ENCODE measurements at places on chromosomes 4 and X.

GRCh38 chrX:49039598-49040375 is 3.4 kb downstream of the TFE3 start:
- peak; percentile 55 for DNase-seq

DNA sequence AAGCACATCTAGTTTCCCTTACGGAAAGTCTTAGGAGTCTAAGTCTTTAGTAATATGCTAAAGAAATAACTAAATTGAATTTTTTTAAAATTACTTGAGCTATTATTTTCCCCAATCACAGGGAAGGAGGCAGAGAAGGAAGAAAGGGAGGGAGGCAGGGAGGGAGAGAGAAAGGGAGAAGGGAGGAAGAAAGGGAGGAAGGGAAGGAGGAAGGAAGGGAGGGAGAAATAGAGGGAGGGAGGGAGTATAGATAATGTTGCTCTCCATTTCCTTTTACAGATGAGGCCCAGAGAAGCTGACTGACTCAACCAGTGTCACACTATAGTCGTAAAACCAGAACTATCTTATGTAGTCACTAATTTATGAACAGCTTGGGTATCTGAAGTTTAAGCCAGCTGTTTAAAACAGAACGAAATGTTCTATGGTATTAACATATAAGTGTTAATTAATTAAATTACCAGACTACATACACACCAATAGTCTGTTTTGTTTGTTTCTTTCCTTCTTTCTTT is 14.6 kb downstream of the SH3RF1 start:
- DNase-seq, result no peak

DNA sequence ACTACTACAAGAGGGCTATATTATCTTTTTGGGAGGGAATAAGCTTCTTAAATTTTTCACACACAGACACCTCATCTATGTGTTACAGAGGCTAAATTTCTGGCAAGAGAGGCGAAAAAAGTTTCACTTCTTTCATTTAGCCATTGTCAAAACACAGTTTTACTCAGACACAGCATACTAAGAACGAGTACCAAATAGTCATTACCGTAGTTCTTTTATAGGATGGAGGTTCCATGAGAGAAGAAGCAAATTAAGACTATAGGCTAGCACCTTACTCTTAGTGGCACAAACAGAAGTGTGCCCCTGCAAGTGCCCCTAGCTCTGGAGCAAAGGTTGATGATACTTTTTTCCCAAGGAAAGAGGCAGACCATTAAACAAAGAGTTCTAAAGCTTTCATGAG is 26.2 kb downstream of the UGT2B7 start:
- DNase-seq, result no peak

GRCh38 chrX:128518508-128518907 is 466.3 kb upstream of the ACTRT1 start:
- DNase-seq, result no peak

- no peak for DNase-seq
Measured at GRCh38 chr4:187218705-187219245, 495.1 kb upstream of the FAT1 start.

- no peak for DNase-seq
Measured at GRCh38 chr4:95142932-95143331, 385.2 kb downstream of the BMPR1B start.

GRCh38 chrX:78622831-78623230 is 36.3 kb downstream of the RTL3 start:
- DNase-seq, result no peak

DNA sequence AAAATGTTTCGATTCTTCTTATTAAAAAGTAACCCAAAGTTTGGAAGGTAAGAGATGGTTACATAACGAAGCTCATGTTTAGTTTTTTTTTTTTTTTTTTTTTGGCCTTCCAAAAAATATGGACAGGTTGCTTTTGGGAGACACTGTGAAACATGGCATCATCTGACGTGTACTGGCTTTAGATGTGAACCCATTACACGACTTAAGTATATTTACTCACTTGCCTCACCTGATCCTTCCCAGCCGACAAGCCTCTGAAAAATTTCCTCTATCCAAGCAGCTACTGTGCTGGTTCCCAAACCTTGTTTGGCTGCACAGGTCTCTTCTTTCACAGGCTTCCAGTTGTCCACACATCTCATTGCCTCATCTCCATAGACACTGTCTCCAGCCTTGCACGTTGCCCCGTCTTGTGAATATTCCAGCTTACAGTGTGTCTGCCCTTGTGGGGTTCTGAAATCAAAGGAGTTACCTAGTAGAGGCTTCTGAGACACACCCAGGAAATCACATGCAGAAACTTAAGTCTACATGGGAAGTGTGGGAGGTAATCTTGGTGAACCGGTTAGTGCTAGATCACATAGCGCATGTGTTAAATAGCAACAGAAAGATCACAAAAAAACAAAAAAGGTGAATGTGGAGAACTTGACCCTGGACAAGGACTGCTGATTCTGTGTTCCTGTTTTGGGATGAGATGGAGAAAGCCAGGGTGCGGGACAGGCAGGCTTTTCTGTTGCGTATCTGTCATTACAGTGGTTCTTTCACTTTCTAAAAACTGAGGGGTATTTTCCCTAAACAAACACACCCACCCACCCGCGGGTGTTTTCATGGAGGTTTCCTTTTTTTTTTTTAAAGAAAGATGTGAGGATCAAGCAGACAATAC is 328.6 kb downstream of the ARHGAP10 start:
- DNase-seq, result no peak

GRCh38 chr4:74309223-74309622 is 953 bp downstream of the EPGN start:
- no peak for DNase-seq

DNA sequence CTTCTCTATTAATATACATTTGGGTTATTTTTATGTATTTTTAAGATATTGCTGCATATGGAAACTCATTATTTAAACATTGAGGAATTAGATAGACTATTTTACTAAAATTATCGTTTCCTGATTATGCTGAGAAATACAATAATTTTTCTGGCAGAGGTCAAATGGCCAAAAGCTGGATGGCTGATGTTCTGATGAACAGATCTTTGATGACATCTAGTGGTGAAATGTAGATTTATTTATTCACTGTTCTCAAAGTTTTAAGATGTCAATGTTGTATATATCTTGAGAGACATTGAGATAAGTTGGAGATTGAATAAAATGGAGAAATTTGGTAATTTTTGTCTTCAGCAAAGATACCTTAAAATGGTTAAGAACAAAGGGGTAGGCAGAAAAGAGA is 96.2 kb downstream of the UGT8 start:
- DNase-seq, result no peak

- DNase-seq, result no peak
Measured at GRCh38 chr4:109294006-109294405, 8.5 kb downstream of the COL25A1 start.

- peak; percentile 41 for DNase-seq
Measured at GRCh38 chr4:135724421-135724820, 1522.8 kb upstream of the PABPC4L start.

DNA sequence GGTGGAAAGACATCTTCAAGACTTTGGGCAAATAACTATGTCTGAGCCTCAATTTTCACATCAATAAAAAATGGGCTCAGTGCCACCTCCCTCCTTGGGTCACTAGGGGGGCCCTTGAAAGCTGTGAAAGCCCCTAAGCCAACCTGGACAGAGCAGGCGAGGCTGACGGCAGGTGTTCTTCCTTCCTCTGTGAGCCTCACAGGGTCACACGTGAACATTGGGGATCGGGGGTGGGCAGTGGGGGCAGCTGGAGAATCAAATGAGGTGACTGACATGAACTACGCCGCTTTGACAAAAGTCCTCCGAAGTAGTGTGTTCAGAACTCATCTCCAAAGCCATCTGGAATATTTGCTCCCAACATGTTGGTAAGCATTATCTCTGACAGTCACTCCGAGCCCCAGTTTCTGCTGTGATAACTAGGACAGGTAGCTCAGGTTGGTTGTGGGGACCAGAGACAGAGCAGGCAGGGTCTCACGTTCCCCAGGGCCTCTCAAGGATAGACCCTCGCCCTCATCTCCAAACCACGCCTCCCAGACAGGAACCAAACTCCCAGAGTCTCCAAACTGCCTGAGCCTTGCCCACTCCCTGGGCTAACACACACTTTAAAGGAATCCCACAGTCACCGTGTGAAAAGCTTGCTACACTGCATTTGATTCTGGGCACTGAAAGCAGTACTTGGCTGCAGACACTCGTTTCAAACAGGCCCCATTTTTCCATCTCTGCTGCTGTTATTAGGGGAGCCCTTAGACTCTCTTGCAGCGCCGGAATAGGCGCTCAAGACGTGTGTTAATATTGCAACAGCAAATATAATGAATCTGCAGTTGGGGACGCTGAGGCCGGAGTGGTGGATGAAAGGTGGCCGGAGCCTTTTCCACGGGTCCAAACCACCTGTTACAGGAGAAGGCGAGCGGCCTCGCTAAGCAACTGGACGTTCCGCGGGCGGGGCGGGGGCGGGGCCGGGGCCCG is 717 bp upstream of the WFS1 start:
- no peak for DNase-seq

DNA sequence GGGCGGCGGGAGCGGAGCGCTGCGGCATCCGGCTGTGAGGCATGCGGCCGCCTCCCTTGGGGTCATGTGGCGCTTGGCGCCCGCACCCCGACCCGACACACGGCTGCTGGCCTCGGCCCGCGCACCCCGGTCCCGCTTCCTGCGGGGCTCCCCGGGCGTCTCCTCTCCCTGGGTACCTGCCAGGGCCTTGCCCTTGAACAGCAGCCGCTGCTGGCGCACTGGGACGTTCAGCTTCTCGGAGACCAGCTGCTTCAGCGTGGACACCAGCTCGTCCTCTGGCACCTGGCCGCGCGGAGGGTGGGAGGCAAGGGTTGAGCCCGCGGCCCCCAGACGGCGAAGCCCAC is 391 bp downstream of the UBL4A start:
- no peak for DNase-seq

GRCh38 chrX:45601052-45601451 is 400.4 kb upstream of the DIPK2B start:
- no peak for DNase-seq

- DNase-seq, result no peak
Measured at GRCh38 chrX:131923614-131924250, 99.4 kb upstream of the STK26 start.

GRCh38 chrX:148361641-148362040 is 138.8 kb upstream of the AFF2 start:
- no peak for DNase-seq

DNA sequence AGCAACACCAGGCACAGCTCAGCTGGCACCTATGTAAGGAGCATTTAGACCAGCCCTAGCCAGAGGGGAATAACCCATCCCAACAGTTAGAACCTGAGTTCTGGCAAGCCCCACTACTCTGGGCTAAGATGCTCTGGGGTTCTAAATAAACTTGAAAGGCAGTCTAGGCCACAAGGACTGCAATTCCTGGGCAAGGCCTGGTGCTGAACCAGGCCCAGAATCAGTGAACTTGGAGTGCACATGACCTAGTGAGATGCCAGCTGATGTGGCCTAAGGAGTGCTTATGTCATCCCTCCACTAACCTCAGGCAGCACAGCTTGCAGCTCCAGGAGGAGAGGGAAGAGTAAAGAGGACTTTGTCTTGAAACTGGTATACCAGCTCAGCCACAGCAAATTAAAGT is 7.6 kb upstream of the PRRG3 start:
- DNase-seq, result no peak

DNA sequence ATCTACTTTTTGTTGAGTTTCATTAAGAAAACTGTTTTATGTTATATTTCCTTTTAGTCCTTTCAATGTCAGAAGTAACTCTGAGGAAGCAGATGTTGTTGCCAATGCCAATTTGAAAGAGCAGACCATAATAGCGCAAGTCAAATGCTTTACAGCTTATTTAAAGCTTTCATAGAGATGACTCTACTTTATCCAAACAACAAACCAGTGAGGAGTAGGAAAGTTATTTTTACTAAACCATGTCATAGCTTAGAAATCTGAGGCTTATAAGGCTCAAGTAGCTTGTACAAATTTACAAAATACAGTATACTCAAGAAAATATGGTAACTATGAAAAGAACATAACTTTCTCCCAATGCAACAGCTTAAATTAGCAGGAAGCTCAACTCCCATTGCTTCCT is 40.1 kb upstream of the SPOCK3 start:
- no peak for DNase-seq

GRCh38 chr4:8920969-8921368 is 49.3 kb upstream of the HMX1 start:
- DNase-seq, result no peak

DNA sequence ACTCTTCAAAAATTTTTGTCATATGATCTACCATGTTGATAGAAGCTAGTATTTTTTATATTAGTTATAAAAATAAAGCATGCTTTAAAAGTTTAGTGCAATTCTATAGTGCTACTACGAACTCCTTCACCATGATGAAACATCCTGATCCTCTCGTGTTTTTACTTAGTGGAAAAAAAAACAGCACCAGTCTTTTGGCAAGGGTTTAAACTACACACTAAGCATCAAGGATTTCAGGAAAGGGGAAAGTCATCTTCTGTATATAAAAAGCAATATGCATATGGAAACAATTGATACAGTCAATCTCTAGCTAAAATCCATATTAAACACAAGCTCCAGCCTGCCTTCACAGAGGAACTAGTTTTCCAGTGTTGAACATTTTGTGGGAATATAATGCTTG is 18.7 kb downstream of the CHM start:
- DNase-seq, result no peak

DNA sequence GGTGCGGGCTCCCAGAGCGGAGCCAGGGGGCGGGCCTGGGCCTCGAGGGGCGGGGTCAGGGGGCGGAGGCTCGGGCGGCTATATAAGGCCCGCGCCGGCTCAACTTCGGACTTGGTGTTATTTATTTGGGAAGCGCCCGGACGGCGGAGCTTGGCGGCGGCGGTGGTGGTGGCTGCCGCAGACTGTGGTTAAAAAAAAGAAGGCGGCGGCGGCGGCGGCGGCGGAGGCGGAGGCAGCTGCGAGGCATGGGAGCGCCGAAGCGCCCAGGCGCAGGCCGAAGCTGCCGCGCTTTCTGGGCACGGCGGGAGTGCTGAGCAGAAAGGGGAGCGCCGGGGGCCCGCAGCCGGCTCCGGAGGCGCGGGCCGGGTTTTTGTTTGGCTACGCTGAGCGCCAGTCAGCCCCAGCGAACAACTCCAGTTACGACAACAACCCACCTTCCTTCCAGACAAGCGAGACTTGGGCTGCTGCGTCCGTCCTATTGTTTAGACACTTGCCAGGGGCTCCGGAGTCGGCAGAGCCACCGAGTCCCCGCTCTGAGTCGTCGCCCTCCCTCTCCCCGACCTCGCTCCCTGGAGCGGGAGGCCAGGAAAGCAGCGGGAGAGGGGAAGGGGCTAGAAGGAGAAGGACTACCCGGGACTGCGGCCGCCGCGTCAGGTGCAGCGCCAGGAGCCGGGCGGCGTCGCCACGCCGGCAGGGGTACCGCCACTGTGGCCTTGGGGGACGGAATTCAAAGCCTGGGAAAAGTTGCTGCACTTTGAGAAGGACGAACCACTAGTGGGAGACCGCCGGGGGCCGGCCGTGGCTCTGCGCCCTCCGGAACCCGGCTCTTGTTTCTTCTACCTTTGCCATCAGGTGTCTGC is at the start of gene SLIT2:
TSS of gene SLIT2 (plus strand) at position 110 of the 860 bp plus-strand sequence. CDS start 1,911 bp downstream, outside the sequence.
- no peak for DNase-seq

DNA sequence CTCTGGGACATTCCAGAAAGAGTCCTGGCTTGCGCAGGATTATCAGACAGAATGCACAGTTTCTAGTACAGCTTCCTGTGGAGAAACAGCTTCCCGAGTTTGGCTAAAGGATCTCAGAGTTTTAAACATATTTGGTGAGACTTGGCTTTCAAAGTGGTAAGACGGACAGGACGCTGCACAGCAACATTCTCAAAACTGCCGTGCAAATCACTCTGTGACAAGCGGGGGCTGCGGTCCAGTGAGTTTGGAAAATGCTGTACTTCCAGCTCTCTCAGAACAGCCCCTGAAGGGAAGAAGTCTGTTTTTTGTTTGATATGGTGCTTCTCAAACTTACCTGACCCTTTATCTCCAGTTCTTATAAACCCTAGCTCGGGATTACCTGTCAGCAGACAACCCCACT is 18.1 kb downstream of the LGI2 start:
- DNase-seq, result no peak

GRCh38 chr4:8550691-8551090 is 29.5 kb upstream of the GPR78 start:
- no peak for DNase-seq
